Umbilical cord (tissue), 2 donors: ENCODE measurements at places on chromosomes 16 and 17. TPM values are rescaled to one million over a fixed set of nuclear protein-coding genes. Genes with fewer than 3 reads are reported as not detected.

HSD17B1 gene
- 3.9 TPM for total RNA-seq

SALL1 gene
- total RNA-seq: 1.2 TPM

KRTAP3-1 gene
- total RNA-seq: not detected

- no peak for DNase-seq
Observed at GRCh38 chr16:28104404-28104803, 40.9 kb upstream of the GSG1L start.

GRCh38 chr16:67546761-67547422, 15.4 kb upstream of the CTCF start:
- peak; percentile 52 for DNase-seq

DNA sequence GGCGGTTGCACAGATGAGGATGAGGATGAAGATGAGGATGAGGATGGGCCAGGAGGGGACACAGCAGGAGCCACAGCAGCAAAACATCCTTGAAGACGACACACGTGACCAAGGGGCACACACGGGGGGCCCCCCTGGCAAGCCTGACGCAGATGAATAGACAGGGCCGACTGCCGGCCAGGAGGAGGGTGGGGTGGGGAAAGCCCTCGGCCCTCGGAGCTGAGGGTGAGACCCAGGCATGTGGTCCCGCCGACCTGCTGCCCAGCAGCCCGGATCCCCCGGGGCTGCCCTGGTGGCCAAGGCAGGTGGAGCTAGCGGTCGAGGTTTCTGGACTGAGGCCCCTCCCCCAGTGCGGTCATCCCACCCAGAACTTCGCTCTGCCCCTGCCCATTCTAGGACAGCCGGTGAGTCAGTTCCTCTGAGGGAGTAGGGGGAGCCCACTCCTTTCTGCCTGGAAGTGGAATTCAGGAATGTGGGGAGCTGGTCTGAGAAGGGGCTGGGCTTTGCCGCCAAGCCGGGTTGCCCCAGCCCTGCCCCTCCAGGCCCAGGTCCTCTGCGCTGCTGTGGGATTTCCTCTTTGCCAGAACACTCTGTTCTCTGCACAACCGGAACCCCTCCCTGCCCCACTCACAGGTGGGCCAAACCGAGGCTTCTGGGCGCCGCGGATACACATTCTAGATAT, 9.9 kb downstream of the CYGB start:
- peak; percentile 71 for DNase-seq

DNA sequence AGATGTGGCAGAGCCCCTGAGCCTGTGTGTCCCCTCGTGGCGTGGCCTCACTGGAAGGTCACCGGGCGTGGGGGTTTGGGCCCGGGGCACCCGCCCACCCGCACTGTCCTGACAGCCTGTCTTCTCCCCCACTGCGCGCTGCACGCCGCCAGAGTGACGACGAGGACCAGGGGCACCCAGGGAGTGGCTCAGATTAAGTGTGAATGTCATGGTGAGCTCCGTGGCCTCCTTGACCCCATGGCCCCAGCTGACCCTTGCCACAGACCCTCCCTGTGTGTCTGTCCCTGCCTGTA, 15.1 kb downstream of the PRSS27 start:
- DNase-seq: no peak
